ENCODE measurements at places on chromosomes 2 and 18. TPM values are rescaled to one million over a fixed set of nuclear protein-coding genes. Genes with fewer than 3 reads are reported as not detected.

The RNF152 gene
- 14.4 TPM for total RNA-seq

The TFCP2L1 gene
- total RNA-seq: 13.8 TPM

The RIT2 gene
- not detected for total RNA-seq

The TDRD15 gene
- not detected for total RNA-seq

The SCN9A gene
- 0.85 TPM for total RNA-seq

The GNAL gene
- 4.4 TPM for total RNA-seq

The DSG3 gene
- total RNA-seq: 73.1 TPM

The SIX2 gene
- total RNA-seq: not detected

Data from foreskin keratinocyte (primary cell).